Aorta (tissue), 5 donors: ENCODE measurements at places on chromosomes 6 and 20. TPM values are rescaled to one million over a fixed set of nuclear protein-coding genes. Genes with fewer than 3 reads are reported as not detected.
A peak's percentile ranks its signal among the peaks of the same experiment; 100 is the strongest.

DNA sequence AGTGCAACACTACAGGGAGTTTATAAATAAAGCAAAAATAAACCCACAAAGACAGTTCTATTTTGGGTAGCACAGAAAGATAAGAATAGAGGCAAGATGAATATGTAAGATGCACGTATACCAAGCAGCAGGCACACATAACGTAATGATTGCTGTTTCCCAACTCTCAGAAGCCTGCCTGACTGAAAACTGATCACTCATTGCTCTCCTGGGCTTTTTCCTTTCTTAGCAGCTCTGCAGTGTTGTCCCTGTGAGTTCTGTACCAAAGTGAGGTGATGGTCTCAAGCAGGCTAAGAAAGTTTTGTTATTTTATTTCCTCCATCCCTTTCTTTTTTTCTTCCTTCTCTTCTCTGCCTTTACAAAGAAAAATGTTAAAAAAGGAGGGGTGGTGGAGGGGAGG, 522.0 kb upstream of the MAN1A1 start:
- no peaks in the 10 kb centered on the region for H3K4me1 ChIP-seq
- no peaks in the 10 kb centered on the region for H3K27me3 ChIP-seq
- H3K36me3 ChIP-seq, result no peaks in the 10 kb centered on the region
- no peak for DNase-seq
- no peak overlapping the region for H3K4me3 ChIP-seq
- no peak overlapping the region for H3K27ac ChIP-seq

- DNase-seq, result no peak
- no peak overlapping the region for H3K4me3 ChIP-seq
- peaks cover 7% of the 10 kb centered on the region for H3K36me3 ChIP-seq
- H3K27me3 ChIP-seq, result no peaks in the 10 kb centered on the region
- H3K27ac ChIP-seq, result no peak overlapping the region
These were observed 6.7 kb downstream of the FLOT1 start for GRCh38 chr6:30735668-30736314.

The CNBD2 gene
- 2.0 TPM for total RNA-seq

The TFEB gene
- 32.1 TPM for total RNA-seq

GRCh38 chr6:74333406-74333805, 637.4 kb downstream of the CD109 start:
- H3K27ac ChIP-seq, result no peak overlapping the region
- no peaks in the 10 kb centered on the region for H3K36me3 ChIP-seq
- H3K27me3 ChIP-seq, result no peaks in the 10 kb centered on the region
- H3K4me3 ChIP-seq, result no peak overlapping the region
- no peak for DNase-seq
- H3K4me1 ChIP-seq, result no peaks in the 10 kb centered on the region

- no peaks in the 10 kb centered on the region for H3K36me3 ChIP-seq
- no peak overlapping the region for H3K27ac ChIP-seq
- H3K27me3 ChIP-seq, result no peaks in the 10 kb centered on the region
- no peak overlapping the region for H3K4me3 ChIP-seq
- DNase-seq, result no peak
- peaks cover 2% of the 10 kb centered on the region for H3K4me1 ChIP-seq
These were observed 13.5 kb upstream of the NT5E start for GRCh38 chr6:85436411-85436810.

DNA sequence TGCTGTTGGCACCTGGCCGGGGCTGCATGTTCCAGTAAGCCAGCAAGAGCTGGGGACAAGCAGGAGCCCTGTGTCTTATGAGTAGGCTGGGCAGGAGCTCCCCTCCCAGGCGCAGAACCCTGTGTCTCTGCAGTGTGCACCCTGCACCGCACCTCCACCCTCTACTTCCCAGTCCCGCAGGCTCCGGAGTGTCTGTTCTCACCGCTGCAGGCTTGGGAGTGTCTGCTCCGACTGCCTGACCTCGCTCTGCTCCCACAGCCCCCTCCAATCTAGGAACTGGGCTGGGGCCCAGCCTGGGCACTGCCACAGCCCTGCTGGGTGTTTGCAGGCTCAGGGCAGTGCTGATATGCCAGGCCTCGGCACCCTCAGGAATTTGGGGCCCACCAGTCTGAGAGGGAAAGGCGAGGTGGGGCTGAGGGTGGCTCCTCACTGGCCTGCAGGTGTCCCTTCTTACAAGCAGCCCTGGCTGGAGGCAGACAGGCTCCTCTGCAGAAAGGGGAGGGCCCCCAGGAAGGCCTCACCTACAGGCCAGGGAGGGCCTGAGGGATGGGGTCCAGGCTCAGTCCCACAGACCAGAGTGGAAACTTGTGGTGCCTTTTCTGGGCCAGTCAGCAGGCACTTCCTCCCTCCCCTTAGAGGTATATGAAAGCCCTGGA, 871.6 kb upstream of the GJE1 start:
- H3K36me3 ChIP-seq, result no peaks in the 10 kb centered on the region
- H3K27me3 ChIP-seq, result no peaks in the 10 kb centered on the region
- H3K27ac ChIP-seq, result no peak overlapping the region
- DNase-seq, result peak; percentile 32
- no peak overlapping the region for H3K4me3 ChIP-seq

The SGK2 gene
- total RNA-seq, result 3.4 TPM

DNA sequence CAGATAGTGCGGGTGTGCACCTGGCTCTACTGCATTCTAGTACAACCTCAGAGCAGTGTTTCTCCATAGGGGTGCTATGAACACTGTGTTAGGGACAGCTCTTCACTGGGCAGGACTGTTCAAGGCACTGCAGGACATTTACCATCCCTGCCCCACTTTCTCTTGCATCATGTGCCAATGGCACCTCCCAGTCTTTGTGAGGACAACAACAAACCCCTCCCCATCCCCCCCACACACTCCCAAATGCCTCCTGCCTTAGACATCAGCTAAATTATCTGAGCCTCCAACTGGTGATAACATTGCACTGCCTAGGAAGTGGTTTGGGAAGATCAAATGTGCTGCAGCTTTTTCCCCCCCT, 98.9 kb downstream of the FYN start:
- H3K36me3 ChIP-seq, result no peaks in the 10 kb centered on the region
- no peaks in the 10 kb centered on the region for H3K4me1 ChIP-seq
- DNase-seq, result no peak
- H3K4me3 ChIP-seq, result no peak overlapping the region
- no peaks in the 10 kb centered on the region for H3K27me3 ChIP-seq

GRCh38 chr20:45904583-45905504, 7.1 kb downstream of the PLTP start:
- no peaks in the 10 kb centered on the region for H3K4me1 ChIP-seq
- no peaks in the 10 kb centered on the region for H3K36me3 ChIP-seq
- no peaks in the 10 kb centered on the region for H3K27me3 ChIP-seq
- no peak overlapping the region for H3K4me3 ChIP-seq
- H3K27ac ChIP-seq, result no peak overlapping the region

DNA sequence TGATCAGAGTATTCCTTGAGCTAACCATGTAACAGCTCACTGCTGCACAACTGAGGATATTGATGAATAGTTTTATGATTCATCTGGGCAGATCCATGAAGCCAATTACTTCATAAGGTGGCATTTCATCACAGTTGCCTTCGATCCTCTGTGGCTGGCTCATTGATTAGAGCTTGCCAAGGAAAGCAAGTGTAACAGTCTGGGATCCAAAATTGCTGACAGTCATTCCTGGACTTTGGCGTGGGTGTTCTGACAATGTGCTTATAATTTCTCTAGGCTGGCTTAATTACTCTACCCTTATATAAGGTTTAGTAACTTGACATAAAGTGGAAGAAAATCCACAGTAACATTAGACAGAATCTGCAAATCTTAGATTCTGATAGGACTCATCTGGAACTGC, 551.3 kb upstream of the CDH4 start:
- no peaks in the 10 kb centered on the region for H3K36me3 ChIP-seq
- no peak overlapping the region for H3K27ac ChIP-seq
- H3K4me1 ChIP-seq, result no peaks in the 10 kb centered on the region
- H3K4me3 ChIP-seq, result no peak overlapping the region
- H3K27me3 ChIP-seq, result no peaks in the 10 kb centered on the region
